ENCODE measurements at places on chromosomes 16 and 17. TPM values are rescaled to one million over a fixed set of nuclear protein-coding genes. Genes with fewer than 3 reads are reported as not detected.

DNA sequence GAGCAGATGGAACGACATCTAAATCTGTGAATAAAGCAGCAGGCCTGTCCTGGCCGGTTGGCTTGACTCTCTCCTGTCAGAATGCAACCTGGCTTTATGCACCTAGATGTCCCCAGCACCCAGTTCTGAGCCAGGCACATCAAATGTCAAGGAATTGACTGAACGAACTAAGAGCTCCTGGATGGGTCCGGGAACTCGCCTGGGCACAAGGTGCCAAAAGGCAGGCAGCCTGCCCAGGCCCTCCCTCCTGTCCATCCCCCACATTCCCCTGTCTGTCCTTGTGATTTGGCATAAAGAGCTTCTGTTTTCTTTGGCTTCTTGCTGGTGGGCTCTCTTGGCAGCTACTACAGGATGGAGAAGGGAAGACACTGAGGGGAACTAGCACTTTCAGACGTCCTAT, 4.1 kb upstream of the RSAD1 start:
- no peak for DNase-seq

- no peak for DNase-seq
Measured at GRCh38 chr17:10474536-10474935, 5.2 kb upstream of the MYH4 start.

DNA sequence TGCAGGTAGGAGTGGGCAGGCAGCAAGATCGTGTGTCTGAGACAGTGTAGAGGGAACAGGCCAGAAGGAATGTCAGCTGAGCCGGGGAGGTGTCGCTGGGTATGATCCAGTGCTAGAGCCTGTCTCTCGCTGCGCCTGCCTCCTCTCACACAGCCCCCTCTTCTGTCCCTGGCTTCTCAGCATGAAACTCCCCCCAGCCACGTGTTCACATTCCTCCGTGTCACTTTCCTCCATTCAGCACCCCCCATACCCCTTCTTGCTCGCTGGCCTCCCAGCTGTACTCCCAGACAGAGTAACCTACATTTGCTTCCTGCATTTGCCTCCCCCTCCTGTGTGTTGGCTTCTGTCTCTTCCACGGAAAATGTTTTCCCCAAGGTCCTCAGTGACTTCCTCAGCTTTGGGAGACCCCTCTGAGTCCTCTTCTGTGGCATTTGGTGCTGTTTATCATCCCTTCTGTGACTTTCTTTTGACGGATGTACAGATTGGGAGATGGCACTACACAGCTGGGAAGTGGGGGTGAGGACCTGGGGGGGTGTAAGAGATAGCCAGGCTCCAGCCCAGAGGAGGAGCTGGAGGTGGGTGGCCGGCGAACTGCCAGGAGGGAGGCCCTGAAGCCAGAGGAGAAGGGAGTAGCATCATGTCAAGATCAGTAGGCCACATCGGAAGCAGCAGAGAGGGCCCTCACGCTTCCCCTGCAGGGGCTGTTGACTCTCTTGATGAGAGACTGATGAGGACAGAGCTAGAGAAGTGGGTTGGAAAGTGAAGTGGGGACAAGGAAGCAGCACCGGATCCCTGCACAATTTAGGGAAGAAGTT, 19.2 kb downstream of the SGF29 start:
- no peak for DNase-seq

DNA sequence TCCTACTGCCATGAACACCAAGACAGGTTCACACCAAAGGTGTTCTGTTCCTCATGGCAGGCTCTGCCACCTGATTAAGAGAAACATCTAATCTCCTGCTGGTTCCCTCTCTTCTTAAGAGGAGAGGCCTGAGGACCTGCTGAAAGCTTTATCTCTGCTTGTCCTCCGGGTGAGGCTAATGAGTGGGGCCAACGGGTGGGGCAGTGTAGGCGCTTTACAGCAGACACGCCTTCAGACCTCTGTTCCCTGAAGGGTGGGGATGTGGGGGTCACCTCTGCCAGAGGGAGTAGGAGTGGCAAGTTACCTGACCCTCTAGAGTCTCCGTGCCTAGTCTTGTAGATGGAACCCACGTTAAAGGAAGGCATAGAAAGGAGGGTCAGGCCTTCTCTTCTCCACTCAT, 4.2 kb upstream of the MRM1 start:
- DNase-seq: no peak

- DNase-seq: no peak
Measured at GRCh38 chr17:43891851-43892646, 15.3 kb downstream of the MPP2 start.

The SYCE1L gene
- not detected for total RNA-seq

The CLEC3A gene
- not detected for total RNA-seq

The SLC12A3 gene
- not detected for total RNA-seq

All from psoas muscle (tissue), 8 donors.